ENCODE measurements at places on chromosomes 12 and 14.
A peak's percentile ranks its signal among the peaks of the same experiment; 100 is the strongest.

- peak; percentile 48 for DNase-seq
Observed at GRCh38 chr12:47032644-47033043, 46.8 kb upstream of the PCED1B start.

DNA sequence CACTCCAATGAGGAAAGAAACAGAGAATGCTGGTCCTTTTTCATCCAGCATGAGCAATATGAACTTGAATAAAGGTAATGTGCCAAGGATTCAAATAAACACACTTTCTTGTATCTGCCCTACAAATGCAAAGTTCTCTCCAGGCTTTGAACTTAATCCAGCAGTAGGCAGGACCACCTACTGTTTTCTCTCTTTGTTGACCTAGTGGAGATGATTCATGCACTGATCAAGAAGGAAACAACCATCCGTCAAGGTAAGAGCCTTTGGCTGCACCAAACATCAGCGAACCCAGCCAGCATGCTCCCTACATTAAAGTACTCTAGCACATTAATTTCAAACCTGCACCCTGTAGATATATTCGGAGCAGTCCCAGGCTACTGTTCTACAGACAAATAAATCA is 489.3 kb downstream of the GALC start:
- no peak for DNase-seq

GRCh38 chr14:34682787-34683321 is 31.5 kb downstream of the CFL2 start:
- peak; percentile 11 for DNase-seq

DNA sequence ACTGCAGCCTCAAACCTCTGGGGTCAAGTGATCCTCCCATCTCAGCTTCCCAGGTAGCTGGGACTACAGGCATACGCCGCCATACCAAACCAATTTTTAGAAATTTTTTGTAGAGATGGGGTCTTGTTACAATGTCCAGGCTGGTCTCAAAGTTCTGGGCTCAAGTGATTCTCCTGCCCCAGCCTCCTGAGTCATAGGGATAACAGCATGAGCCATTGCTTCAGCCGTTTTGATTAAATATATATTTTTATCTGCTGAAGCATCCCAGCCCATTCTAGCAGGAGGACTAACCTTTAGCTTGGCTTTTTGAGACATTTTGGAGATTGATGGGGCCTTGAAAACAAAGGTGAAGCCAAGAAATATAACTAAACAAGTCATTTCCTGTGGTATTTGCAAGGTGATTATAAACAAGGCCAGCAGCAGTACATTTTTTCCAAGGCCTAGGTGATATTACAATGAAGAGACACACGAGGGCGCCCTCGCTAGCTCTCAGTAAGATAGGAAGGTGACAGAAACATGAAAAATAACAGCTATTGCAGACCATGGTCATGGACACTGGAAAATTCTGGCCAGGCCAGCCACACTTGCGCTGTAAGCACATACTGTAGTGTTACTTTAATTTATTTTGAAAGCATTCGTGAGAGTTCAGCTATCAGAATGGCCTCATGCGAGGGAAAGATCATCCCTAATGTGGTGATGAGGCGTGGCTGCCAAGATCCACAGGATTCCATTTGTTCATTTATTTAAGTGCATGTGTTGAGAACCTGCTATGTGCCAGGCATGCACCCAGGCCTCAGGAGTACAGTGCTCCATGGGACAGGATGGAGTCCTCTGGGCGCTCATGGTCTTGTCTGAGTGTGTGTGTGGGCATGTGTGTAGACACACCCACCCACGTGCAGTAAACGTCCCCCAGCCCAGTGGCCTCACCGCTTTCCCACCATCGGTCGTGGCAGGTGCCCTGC is 63.5 kb downstream of the DGLUCY start:
- peak; percentile 79 for DNase-seq

DNA sequence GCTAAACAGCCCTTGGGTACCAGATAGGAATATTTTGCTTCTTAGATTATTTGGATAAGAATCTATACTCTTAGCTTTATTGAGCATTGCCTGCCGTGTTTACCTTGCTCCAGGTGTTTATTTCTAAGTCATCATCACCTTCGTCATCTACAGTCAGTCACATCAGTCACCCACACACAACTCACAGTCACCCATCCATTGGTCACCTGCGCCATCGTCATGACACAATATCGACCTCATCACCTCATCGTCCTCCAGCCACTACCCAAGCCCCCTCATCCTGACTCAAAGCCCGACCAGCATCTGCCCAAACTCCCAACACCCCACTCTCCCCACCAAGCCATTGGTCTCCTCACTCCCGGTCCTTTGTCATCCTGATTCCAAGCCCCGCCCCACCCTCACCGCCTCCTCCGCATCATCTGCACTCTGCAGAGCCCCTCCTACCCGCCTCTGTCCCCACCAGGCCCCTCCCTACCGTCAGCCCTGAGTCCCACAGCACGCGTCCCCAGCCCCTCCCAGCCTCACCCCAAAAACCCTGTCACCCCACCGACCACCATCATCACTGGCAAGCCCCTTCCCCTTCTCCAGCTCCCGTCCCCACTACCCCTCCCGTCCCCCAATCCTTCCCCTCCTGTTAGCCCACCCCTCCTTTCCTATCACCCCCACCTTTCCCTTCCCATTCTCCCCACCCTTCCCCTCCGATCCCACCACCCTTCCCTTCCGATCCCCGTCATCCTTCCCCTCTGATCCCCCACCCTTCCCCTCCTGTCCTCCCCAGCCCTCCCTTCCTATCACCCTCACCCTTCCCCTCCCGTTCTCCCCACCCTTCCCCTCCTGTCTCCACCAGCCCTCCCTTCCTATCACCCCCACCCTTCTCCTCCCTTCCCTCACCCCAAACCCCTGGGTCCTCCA is 9.8 kb downstream of the DLK1 start:
- DNase-seq, result no peak

Data from activated CD4-positive, alpha-beta T cell treated with anti-CD3 and anti-CD28 coated beads, Interleukin-2, Interleukin-4, amounts not matched to agents 100 ng/mL and 50 ng/mL, durations not matched to agents 16 hours and 8 hours (primary cell).